ENCODE measurements at places on chromosomes 6 and 20. TPM values are rescaled to one million over a fixed set of nuclear protein-coding genes. Genes with fewer than 3 reads are reported as not detected.

The HBS1L gene
- total RNA-seq, result 78.6 TPM

The GTSF1L gene
- total RNA-seq, result not detected

The RNF182 gene
- 0.23 TPM for total RNA-seq

DNA sequence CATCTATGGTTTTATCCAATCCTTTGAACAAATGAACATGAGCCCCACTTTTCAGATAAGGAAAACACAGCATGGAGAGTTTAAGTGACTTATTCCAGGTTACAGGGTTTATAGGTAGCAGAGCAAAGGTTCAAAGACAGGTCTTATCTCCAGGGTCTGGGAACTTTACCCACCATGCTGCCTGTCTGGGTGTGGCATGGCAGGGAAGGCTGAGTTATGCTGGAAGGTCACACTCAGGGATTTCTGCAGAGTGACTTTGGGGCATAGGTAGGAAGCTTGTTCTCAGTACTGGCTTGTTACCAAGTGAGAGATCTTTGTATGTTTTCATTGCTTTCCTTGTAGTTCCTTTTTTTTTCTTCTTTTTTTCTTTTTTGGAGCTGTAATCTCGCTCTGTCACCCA is 1.8 kb downstream of the ZNF831 start:
- DNase-seq, result no peak

GRCh38 chr20:52895701-52896100 is 76.5 kb upstream of the TSHZ2 start:
- no peak for DNase-seq

- DNase-seq, result no peak
Measured at GRCh38 chr20:57178582-57179111, 87.8 kb downstream of the BMP7 start.

GRCh38 chr6:119350202-119350951 is 816 bp upstream of the MAN1A1 start:
- DNase-seq, result peak; percentile 3

- no peak for DNase-seq
Measured at GRCh38 chr6:110703906-110704594, 111.2 kb downstream of the CDK19 start.

All from MG63 (cell line).